Mesothelial cell of epicardium (in vitro differentiated cells): ENCODE measurements at places on chromosomes 3 and 15. TPM values are rescaled to one million over a fixed set of nuclear protein-coding genes. Genes with fewer than 3 reads are reported as not detected.

GRCh38 chr15:98853617-98854420, 153.8 kb downstream of the PGPEP1L start:
- no peaks in the 10 kb centered on the region for H3K36me3 ChIP-seq
- H3K4me3 ChIP-seq = peak overlapping the region; percentile 82
- H3K4me1 ChIP-seq = peaks cover 85% of the 10 kb centered on the region
- H3K27ac ChIP-seq = peak overlapping the region; percentile 88
- no peak for DNase-seq
- no peaks in the 10 kb centered on the region for H3K27me3 ChIP-seq

DNA sequence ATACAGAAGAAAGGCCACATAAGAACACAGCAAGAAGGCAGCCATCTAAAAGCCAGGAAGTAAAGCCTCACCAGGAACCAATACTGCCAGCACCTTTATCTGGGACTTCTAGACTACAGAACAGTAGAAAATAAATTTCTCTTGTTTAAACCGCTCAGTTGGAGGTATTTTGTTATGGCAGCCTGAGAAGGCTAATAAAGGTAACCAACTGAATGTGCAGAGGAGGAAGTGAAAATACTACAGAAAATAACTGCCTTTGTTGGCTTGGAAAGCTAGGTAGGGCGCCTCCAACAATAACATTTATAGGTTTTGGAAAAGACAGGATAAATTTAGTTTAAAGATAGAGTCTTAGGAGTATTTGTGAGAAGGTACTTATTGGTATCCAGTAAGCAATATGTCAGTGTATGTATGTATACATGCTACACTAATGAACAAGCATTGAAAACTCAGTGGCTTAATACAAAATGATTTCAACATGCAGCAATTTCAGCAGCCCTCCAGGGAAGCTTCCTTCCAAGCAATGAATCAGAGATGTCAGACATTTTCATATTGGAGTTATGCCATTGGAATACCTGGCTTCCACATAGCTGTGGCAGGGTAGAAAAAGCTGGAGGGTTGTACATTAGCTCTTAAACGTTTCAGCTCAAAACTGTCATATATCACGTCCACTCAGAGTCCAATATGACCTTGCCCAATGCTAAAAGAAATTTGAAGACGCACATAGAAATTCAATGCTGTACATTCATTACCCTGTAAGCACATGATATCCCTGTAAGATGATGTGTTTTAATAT, 48.9 kb downstream of the ZBBX start:
- peaks cover 11% of the 10 kb centered on the region for H3K27me3 ChIP-seq
- DNase-seq = no peak
- no peak overlapping the region for H3K4me3 ChIP-seq
- H3K4me1 ChIP-seq = no peaks in the 10 kb centered on the region
- no peaks in the 10 kb centered on the region for H3K36me3 ChIP-seq

GRCh38 chr3:127206611-127207516, 13.9 kb downstream of the PRR23E start:
- H3K27me3 ChIP-seq = peaks cover 28% of the 10 kb centered on the region
- no peaks in the 10 kb centered on the region for H3K4me1 ChIP-seq
- no peak for DNase-seq
- H3K36me3 ChIP-seq = no peaks in the 10 kb centered on the region
- H3K4me3 ChIP-seq = no peak overlapping the region
- no peak overlapping the region for H3K27ac ChIP-seq

- no peaks in the 10 kb centered on the region for H3K27me3 ChIP-seq
- no peaks in the 10 kb centered on the region for H3K4me1 ChIP-seq
- no peak for DNase-seq
Observed at GRCh38 chr15:44647036-44647435, 16.4 kb downstream of the SPG11 start.

DNA sequence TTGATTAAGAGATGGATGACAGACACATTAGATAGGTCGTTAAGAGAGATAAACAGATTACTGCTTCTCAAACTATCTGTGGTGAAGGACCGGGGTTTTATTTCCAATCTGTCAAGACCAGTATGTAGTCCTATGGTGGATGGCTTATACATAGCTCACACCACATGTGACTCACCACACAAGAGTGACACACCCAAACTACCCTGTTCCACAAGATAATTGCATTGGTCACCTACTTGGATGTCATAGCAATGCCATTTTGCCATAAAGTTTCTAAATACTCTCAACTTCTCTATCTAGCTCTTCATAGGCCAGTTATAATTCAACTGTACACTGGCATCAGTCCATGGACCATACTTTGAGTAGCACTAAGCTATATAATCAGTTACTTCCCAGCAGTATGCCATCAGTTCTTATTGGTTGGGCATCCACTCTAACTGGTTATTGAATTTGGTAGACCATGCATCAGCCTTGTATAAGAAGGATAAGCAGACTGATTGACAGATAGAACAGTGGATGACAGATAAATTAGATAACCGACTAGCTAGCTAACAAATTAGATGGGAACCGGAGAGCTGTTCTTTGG, 11.6 kb downstream of the WWTR1 start:
- H3K27me3 ChIP-seq = no peaks in the 10 kb centered on the region
- peaks cover 52% of the 10 kb centered on the region for H3K4me1 ChIP-seq
- no peak overlapping the region for H3K4me3 ChIP-seq
- H3K27ac ChIP-seq = no peak overlapping the region
- peaks cover 39% of the 10 kb centered on the region for H3K36me3 ChIP-seq
- DNase-seq = no peak

- H3K4me1 ChIP-seq = peaks cover 20% of the 10 kb centered on the region
- H3K36me3 ChIP-seq = no peaks in the 10 kb centered on the region
- no peak overlapping the region for H3K27ac ChIP-seq
Observed at GRCh38 chr15:100760357-100760903, 119.2 kb upstream of the ALDH1A3 start.

DNA sequence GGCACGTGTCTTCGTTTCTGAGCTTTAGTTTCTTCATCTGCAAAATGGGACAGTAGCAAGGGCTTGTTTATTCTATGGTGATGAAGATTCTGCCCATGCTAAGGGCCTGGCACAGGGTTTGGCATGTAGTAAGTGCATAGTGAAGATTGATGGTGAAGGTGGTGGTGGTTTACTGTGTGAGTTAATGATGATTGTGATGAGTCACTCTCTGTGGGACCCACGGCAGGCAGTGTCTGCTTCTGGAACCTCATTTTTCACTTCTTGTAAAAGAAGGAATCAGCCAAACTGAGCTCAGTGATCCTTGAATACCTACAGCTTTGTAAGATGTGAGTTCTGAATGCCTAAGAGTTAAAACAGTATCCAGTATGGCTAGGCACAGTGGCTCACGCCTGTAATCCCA, 86.2 kb upstream of the LRTM1 start:
- no peak overlapping the region for H3K4me3 ChIP-seq
- no peak for DNase-seq
- no peak overlapping the region for H3K27ac ChIP-seq
- H3K4me1 ChIP-seq = peaks cover 16% of the 10 kb centered on the region
- no peaks in the 10 kb centered on the region for H3K27me3 ChIP-seq

GRCh38 chr3:852033-852432, 240.8 kb upstream of the CNTN6 start:
- H3K36me3 ChIP-seq = no peaks in the 10 kb centered on the region
- no peaks in the 10 kb centered on the region for H3K4me1 ChIP-seq
- H3K4me3 ChIP-seq = no peak overlapping the region
- H3K27me3 ChIP-seq = no peaks in the 10 kb centered on the region

GRCh38 chr15:73839699-73840377, 33.5 kb upstream of the TBC1D21 start:
- H3K4me3 ChIP-seq = no peak overlapping the region
- no peak for DNase-seq
- peaks cover 67% of the 10 kb centered on the region for H3K27me3 ChIP-seq
- no peaks in the 10 kb centered on the region for H3K36me3 ChIP-seq
- no peak overlapping the region for H3K27ac ChIP-seq

DNA sequence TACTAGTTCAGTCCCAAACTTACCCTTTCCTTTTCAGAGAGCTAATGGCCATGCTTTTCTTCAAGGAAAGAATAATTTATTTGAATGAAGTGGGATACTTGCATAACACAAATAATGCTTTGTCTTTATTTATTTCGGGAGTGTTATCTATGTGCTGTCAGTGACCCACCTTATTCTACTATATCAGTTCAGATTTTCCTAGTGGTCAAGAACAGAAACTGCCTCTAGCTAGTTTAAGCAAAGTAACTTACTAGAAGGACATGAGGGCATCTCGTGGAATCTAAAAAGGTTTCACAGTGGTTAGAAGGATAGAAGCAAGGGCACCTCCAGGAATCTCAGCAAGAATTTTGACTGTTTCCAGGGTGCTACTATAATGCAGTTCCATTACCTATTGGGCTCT, 3.8 kb upstream of the TIMMDC1 start:
- H3K4me3 ChIP-seq = no peak overlapping the region
- H3K36me3 ChIP-seq = peaks cover 7% of the 10 kb centered on the region
- no peaks in the 10 kb centered on the region for H3K27me3 ChIP-seq
- DNase-seq = no peak

GRCh38 chr3:143988306-143988705, 16.7 kb downstream of the DIPK2A start:
- peaks cover 47% of the 10 kb centered on the region for H3K36me3 ChIP-seq
- peaks cover 2% of the 10 kb centered on the region for H3K4me1 ChIP-seq
- no peak overlapping the region for H3K4me3 ChIP-seq
- DNase-seq = no peak
- no peak overlapping the region for H3K27ac ChIP-seq
- no peaks in the 10 kb centered on the region for H3K27me3 ChIP-seq

GRCh38 chr3:63128380-63128779, 149.7 kb upstream of the SYNPR start:
- H3K4me1 ChIP-seq = peaks cover 25% of the 10 kb centered on the region
- H3K27me3 ChIP-seq = peaks cover 17% of the 10 kb centered on the region
- no peaks in the 10 kb centered on the region for H3K36me3 ChIP-seq
- DNase-seq = no peak
- H3K27ac ChIP-seq = no peak overlapping the region

ZDHHC19 gene
- 0.31 to 0.34 TPM in 2 of 3 replicates, not detected in the other for total RNA-seq

GOLGA6A gene
- 0.20 to 0.94 TPM (median 0.29 TPM) in 3 replicates for total RNA-seq

C3orf62 gene
- 13.2 to 14.7 TPM (median 13.4 TPM) in 3 replicates for total RNA-seq

GTF2E1 gene
- total RNA-seq = 17.9 to 19.7 TPM (median 18.0 TPM) in 3 replicates

SLC22A14 gene
- 0.20 to 0.22 TPM in 2 of 3 replicates, not detected in the other for total RNA-seq

SV2B gene
- 0.14 to 0.29 TPM (median 0.18 TPM) in 3 replicates for total RNA-seq

MEX3B gene
- total RNA-seq = 29.8 to 31.9 TPM (median 30.8 TPM) in 3 replicates

PLS1 gene
- 7.2 to 7.5 TPM (median 7.3 TPM) in 3 replicates for total RNA-seq

HDC gene
- total RNA-seq = not detected in 3 replicates

SELENOT gene
- total RNA-seq = 43.6 to 51.0 TPM (median 49.2 TPM) in 3 replicates
